PC-9 (cell line): ENCODE measurements at places on chromosomes 4 and X. TPM values are rescaled to one million over a fixed set of nuclear protein-coding genes. Genes with fewer than 3 reads are reported as not detected.

GRCh38 chr4:112102875-112103370 is 42.3 kb upstream of the FAM241A start:
- DNase-seq = no peak

- DNase-seq = no peak
Measured at GRCh38 chr4:63556332-63556731, 852.9 kb downstream of the TECRL start.

Gene MPP1
- total RNA-seq = 4.2 and 4.8 TPM in 2 replicates

Gene PLXNB3
- 39.4 and 41.4 TPM in 2 replicates for total RNA-seq

GRCh38 chrX:133542476-133542875 is 127.2 kb upstream of the GPC4 start:
- DNase-seq = no peak

GRCh38 chrX:1449823-1450149 is 2.9 kb downstream of the ASMTL start:
- no peak for DNase-seq

Gene CXCL11
- not detected in 2 replicates for total RNA-seq

DNA sequence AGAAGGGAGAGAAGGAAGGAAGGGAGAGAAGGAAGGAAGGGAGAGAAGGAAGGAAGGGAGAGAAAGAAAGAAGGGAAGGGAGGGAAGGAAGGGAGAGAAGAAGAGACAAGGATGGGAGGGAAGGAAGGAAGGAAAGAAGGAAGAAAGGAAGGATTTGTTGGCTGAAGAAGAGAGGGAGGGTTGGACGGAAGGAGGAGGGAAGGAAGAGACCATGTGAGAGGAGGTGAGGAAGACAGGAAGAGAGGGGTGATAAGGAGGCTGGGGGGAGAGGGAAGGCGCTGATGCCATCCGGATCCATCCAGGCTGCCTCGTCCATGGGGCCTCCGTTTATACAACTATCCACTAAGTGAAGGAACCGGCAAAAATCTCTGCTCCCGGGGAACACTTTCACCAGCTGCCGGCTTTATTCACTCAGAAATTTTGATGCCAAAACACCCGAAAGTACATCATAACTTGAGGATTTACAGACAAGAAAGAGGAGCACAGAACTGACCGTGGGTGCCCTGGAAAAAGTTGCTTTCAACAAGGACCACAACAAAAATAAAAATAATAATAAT is 14.9 kb downstream of the DHRSX start:
- DNase-seq = no peak

DNA sequence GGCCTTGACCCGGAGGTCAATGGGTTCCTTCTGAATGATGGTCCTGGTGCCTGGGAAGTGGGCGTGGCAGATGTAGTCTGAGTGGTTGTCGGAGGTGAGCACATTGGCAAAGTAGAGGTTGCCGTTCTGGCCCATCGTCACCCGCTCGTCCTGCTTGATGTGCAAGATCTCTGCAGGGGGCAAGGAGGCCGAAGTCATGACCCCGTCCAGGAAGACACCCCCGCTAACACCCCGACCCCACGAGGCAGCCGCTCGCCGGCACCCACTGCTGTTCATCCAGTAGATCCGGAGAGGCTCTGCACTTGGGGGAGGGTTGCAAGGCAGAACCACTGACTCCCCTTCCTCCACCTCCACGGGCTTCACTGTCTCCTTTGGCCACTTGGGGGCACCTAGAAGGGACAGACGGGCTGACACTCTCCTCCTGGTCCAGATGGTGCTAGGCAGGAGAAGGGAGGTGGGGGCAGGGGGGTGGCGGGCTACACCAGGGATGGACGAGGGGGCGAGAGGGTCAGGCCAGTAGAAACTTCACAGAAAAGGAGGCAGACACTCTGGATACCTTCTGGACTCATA is 15.1 kb downstream of the L1CAM start:
- no peak for DNase-seq

GRCh38 chrX:18983666-18984380 is at the start of gene PHKA2:
PHKA2 (minus strand) TSS chrX:18984114; CDS start chrX:18983932, 182 bp downstream.
- peak; percentile 43 for DNase-seq

- DNase-seq = peak; percentile 53
Measured at GRCh38 chr4:76637712-76638361, 202.8 kb downstream of the SHROOM3 start.

Gene GAGE12J
- total RNA-seq = not detected in 2 replicates

Gene CT45A10
- not detected in 2 replicates for total RNA-seq

DNA sequence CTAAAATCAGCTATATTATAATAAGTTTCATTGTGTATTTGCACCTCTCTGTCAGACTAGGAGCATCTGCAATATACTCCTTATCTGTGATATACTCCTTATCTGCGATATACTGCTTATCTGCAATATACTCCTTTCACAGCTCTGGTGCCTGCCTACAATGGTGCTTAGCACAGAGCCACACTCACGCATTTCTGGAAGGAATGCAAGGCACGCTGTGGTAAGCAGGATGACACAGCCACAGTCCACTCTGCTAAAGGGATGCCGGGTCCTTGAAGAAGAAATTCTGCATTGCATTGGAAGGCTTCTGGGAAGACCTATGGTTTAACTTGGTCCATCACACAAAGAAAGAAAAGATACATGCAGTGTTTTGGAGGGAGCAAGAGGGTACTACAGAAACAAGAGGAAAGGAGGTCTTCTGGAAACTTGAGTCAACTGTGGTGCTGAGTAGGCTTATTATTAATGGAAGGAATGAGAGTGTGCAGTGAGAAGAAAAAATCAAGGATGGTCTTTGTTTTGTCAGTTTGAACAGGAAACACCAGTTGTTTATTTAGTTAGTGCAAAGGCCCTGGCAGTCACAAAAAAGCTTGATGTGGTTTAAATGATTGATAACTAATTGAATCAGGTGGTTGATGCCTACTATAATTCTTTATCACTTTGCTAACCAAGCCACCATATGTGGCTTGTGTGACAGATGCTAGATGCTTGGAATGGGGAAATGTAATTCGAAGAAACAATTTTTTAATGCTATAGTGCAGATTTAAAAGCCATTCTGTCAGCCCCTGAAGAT is 342.3 kb downstream of the GRXCR1 start:
- DNase-seq = no peak

DNA sequence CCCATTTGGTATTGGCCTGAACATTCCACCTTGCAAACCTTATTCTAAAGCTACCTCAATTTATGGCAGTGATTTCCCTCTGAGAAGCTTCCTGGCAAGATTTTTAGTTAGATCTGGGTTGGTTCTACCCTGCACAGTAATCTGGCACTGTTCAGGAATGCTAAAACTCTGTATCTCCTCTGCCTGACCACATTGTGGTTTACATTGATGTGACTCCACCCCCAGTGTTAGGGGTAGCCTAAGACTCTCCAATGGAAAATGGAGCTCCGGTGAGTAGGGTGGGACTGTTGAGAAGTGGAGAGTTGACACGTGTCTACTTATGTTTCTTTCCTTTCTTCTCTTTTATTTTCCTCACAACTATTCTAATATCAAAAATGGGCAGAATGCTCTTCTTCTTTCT is 45.4 kb downstream of the BMPR1B start:
- DNase-seq = no peak

Gene TRAM1L1
- total RNA-seq = 1.1 and 1.6 TPM in 2 replicates

Gene ARSJ
- 0.55 and 1.3 TPM in 2 replicates for total RNA-seq

Gene ASB5
- total RNA-seq = not detected in 2 replicates

Gene BTC
- 4.5 TPM in 2 replicates for total RNA-seq

DNA sequence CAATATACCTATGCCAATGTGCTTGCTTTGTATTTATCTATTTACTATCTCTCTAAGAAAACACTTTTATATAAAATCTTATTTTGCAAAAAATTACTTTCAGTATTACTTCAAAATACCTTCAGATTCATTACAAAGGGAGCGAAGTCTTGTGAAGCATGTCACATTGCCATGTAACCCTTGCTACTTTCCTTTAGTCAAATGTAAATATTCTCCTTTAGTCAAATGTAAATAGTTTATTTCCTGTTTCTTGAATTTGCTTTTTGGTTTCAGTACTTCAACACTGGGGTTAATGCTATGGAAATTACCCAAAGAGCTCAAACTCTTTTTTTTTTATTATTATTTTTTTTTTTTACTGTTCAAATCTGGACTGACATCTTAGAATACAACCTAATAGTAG is 383.3 kb downstream of the GRXCR1 start:
- no peak for DNase-seq

GRCh38 chr4:141009931-141010330 is 123.3 kb downstream of the RNF150 start:
- DNase-seq = no peak

DNA sequence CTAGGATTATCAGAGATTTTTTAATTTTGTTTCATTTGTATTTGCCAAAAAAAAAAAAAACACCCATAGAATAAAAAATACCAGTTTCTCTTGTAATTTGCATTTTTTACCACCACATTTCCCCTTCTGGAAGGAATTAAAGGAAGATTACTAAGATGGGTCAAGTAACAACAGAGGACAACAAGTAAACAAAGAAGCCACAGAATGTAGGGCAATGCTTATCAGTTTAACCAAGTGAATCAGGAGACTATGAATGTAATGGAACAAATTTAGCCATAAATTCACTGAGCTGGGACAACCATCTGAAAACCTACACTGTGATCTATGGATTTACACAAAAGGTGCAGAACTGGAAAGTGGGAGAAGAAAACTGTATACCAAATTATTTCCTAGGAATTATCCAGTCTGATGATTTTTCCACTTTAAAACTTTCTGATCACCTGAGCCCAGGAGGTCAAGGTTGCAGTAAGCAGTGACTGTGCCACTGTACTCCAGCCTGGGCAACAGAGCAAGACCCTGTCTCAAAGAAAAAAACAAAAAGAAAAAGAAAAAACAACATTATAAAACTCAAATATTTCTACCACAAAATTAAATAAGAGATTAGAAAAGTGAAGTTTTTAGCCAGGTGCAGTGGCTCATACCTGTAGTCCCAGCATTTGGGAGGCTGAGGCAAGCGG is 32.4 kb downstream of the LRBA start:
- no peak for DNase-seq

- no peak for DNase-seq
Measured at GRCh38 chrX:109874548-109874947, 128.4 kb upstream of the TMEM164 start.

DNA sequence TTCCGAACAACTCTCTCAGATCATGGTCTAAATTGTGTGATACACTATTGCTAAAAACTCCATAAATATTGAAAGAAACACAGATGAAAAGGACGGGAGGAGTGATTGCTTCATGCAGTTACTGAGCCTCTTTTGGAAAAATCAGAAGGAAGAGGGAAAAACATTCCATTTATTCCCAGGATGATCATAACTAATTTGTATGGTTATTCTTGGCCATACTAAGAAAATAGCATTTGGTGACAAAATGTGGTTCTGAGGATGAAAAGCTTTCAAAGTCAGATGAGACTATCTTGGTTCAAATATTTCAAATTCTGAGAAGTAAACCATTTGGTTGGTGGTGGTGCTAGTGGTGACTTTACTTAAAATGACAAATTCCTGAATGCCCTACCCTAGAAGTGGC is 305.4 kb upstream of the LDB2 start:
- DNase-seq = no peak

- no peak for DNase-seq
Measured at GRCh38 chrX:64097891-64098290, 107.6 kb downstream of the AMER1 start.

Gene RASSF6
- total RNA-seq = 0.40 and 0.59 TPM in 2 replicates

GRCh38 chr4:179836179-179837075 is 2394.2 kb upstream of the AGA start:
- DNase-seq = no peak

- DNase-seq = peak; percentile 36
Measured at GRCh38 chrX:107834275-107835201, 8.9 kb downstream of the MID2 start.

GRCh38 chr4:142696334-142697122 is 149.6 kb downstream of the INPP4B start:
- no peak for DNase-seq

Gene ADAM29
- total RNA-seq = not detected in 2 replicates

- no peak for DNase-seq
Measured at GRCh38 chr4:181264893-181265292, 978.3 kb upstream of the TENM3 start.

- peak; percentile 40 for DNase-seq
Measured at GRCh38 chrX:120380699-120381098, 18.8 kb downstream of the ATP1B4 start.

DNA sequence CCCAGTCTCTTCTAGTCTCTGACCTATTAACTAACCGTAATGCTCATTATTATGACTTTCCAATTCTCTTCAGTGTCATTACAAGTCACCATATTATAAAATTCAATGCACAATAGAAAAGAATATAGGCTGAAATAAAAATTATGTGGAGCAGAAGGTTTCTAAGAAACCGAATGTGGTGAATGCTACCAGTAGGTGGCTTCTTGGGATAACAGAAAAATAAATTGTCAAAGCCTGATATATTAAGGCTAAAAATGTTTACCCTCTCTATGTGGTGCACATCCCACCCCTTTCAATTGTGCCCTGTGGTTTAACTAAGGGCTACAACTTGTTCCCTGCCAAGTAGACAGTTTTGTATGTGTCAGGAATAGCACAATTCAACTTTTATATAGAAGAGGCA is 624.6 kb upstream of the TECRL start:
- no peak for DNase-seq

Gene AADAT
- 2.6 and 3.2 TPM in 2 replicates for total RNA-seq

DNA sequence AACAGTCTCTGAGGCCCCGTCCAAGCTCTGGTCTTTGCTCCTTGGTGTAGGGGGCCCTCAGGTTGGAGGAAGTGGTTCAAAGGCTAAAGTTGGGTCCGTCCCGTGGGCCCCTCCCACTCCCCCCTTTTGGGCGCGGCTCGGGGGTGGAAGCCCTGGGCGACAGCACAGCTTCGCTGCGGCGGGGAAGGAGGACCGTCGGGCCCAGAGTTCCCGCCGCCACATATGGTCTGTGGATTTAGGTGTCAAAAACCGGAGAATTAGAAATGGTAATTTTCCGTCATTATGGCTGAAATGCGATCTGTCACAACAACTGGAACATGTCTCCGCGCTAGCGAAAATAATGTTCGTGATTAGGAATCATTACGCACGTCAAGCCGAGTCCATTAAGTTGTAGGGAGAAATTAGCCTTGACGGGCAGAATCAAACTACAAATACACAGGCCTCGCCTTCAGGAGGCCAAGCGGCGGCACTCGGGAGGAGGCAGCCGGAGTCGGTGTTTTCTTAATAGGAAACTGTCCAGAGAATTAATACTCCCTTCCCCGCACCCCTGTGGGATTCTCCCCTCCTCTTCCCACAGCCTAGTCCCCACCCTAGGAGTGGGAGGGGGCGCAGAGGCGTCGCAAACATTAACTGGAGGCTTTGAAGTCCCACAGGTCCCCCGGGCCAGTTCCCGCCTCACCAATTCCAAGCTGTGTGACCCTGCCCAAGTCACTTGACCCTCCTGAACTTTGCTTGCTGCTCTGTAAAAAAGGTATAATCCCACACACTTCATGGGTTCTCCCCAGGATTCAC is 15.0 kb downstream of the NKX3-2 start:
- no peak for DNase-seq

GRCh38 chr4:8096690-8097061 is 61.9 kb downstream of the ABLIM2 start:
- no peak for DNase-seq
